ENCODE measurements at places on chromosomes 6 and 20.

- DNase-seq: no peak
Measured at GRCh38 chr6:7975764-7976146, 65.2 kb upstream of the TXNDC5 start.

- no peak for DNase-seq
Measured at GRCh38 chr20:16111852-16112412, 461.3 kb downstream of the KIF16B start.

DNA sequence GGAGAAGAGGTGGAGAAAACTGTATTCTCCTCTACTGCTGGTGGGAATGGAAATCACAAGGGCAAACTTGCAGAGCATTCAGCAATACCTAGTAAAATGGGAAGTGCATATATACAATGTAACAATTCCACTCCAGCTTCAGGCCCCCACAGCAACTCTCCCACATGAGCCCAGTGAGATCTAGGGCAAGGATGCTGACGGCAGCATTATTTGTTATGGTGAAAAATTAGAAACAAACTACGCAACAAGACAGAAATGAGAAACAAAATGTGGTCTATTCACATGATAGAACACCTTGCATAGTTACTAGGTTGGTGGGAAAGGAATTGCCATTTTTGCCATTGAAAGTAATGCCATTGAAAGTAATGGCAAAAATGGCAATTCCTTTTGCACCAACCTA, 98.9 kb upstream of the SRSF6 start:
- no peak for DNase-seq

DNA sequence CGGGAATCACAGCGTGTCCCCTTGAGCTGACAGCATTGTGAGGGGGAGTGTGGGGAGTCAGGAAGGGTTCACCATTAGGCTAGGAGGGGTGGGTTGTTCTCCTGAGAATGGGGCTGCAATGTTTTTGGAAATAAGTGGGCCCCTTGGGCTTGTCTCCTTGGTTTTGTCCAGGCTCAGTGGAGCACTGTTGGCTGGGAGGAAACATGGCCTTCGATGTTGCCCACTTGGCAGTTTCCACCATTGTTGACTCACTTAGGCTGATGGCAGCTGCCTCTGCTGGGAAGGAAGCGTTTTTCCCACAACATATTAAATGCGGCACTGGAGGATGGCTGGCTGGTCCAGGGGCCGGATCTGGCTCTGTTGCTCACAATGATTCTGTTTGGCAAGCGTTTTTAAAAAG, 512.1 kb downstream of the QKI start:
- no peak for DNase-seq

DNA sequence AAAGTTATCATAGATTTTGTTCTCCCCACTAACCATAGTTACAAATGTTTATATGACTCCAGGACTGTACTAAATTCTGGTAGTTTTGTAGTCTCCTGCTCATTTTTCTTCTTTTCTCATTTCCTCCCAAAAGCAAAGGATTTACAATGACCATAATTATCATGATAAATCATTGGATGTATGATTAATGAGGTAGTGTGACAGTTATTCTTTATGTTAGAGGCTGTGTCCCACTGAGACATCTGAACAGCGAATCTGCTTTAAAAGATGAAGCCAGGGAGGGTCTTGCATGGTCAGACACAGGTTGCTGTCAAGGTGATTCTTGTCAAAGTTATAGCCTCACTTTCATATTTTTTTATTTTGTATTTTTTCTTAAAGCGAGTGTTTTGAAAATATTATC, 285.2 kb upstream of the STXBP5 start:
- no peak for DNase-seq

DNA sequence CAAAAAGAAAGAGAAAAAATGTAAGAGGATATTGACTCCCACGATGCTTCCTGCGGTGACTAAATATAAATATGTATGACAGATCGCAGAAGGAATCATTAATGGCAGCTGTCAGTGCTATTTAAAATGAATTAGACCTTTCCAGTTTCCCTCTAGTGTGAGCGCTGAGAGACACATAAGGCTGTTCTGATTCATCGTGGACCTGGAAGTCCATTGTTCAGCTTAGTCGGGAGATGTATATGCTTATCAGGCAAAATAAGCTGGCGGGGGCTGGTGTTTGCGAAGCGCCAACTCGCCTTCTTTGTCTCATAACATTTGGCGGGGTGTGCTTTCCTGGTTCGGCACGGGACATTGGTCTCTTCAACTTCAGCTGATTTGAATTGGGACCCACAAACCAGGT, 95.4 kb downstream of the CDH4 start:
- DNase-seq: no peak

DNA sequence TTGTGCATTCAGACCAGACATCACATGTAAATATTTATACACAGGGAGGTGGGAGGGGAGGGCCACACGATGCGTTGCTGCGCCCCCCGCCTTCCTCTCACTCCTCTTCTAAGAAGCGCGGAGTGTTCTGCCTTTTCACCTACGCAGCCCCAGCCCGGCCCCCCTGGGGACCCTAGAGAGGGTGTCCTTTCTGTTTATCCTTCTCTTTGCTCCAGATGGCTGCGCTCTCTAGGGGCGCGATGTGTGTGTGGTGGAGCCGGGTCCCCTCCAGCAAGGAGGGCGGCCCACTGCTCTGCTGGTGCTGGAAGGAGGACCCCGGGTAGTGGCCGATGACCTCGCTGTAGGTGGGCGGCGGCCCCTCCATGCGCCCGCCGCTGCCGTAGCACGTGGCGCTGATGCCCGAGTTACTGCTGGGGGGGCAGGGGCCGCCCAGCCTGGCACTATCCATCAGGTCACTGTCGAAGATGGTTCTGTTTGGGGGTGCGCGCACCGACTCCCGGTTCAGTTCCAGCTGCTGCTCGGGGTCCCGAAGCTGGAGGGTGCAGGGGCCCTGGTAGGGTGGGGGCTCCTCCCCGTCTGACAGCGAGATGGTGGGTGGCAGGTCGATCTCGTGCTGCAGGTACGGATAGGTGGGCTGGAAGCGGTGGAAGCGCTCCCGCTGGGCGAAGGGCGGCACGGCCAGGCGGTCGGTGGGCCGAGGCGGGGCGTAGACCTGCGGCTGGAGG, 31.8 kb upstream of the ZBP1 start:
- DNase-seq: no peak

DNA sequence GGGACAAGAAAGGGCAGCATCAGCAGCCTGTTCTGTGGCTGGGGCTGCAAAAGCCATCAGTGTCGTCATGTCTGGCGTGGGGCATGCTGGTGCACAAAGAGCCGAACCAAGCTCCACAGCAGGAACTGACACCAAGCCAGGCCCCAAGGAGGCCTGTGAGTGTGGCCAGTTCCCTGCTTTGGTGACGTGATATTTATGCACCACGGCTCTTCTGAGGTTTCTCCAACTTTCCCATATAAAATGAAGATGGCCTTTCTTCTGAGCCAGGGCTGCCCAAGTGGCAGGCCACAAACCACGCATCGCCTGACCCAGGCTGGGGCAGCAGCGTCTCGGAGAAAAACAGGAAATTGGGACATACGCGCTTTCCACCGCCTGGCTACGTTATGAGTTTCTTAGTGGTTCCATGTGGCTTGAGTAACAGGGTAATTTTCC, 109.9 kb downstream of the RIN2 start:
- no peak for DNase-seq

DNA sequence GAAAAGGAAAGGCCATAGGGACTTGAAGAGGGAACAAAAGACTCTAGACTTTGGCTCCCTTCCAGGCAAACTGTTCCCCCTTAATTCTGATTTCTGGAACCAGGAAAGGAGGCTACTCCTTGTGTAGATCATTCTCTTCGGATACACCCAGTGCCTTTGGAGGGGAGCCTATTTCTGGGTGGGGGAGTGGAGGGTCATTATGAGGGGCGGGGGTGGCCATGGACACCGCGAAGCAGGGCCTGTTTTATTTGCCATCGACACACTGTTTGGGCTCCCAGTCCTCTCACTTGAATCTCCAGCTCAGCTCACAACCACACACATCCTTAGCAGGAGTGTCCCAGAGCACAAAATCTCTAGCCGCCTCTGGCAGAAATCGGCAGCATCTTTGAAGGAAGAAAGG, 132.3 kb downstream of the PXDC1 start:
- DNase-seq: no peak

GRCh38 chr20:4018023-4018748, 2.8 kb upstream of the RNF24 start:
- no peak for DNase-seq

GRCh38 chr6:3159805-3160781, 2.7 kb upstream of the TUBB2A start:
- DNase-seq: peak; percentile 60

DNA sequence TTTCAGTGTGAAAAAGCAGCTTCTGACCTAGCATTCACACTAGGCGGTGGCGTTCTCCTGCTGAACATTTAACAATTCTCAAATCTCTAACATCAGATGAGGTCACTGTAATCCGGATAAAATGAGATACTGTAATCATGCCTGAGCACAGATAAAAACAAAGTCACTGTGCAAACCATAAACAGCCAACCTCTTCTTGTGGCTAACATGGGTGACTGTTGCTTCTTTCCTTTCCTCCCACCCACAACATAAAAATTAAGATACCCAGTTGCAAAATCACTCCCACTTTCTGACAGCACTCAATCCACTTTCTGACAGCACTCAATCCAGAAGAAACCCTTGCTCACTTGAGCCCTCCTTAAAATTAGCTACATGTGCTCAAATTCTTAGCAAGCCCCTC, 11.5 kb upstream of the ALDH8A1 start:
- DNase-seq: no peak

- DNase-seq: no peak
Measured at GRCh38 chr6:84808491-84809061, 44.2 kb upstream of the TBX18 start.

GRCh38 chr20:32288225-32288849, 10.9 kb downstream of the KIF3B start:
- no peak for DNase-seq

DNA sequence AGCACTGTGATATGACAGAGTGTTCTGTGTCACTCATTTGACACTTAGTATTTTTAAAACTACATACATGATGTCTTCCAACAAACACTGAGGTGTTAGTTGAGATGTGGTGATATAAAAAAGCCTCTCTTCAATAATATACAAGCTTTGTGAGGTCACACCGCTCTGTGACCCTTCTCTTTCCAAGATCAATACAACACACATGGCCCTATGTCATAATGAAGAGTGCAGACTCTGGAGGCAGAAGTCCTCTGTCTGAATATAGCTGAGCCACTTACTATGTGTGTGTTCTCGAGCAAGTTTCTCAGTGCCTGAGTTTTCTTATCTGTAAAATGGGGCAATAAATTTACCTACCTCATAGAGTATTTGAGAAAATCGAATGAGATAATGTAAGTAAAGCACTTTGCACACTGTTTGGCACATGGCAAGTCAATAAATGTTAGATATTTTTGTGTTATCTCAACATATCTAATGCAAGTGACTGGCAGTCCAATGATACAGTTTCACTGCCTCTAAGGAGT, 499.0 kb upstream of the MARCKS start:
- no peak for DNase-seq

DNA sequence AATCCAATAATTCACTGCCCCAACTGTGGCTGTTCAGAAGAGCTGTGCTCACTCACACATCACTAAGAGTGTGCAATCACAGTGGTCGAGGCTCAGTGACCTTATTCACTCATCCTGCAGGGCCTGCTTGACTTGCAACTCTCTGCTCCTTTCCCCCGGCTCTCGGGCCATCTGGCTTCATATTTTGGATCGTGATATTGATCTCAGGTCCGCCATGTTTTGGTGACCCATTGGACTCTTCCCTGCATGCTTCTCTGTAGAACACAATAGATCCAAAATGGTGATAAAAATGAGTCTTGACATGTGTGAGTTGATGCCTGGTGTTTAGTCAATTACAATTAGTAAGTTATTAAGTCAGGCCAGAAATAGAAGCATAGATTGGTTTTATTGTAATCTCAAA, 313.9 kb upstream of the SOX4 start:
- no peak for DNase-seq

GRCh38 chr6:133906050-133906449, 17.1 kb downstream of the TCF21 start:
- DNase-seq: no peak

DNA sequence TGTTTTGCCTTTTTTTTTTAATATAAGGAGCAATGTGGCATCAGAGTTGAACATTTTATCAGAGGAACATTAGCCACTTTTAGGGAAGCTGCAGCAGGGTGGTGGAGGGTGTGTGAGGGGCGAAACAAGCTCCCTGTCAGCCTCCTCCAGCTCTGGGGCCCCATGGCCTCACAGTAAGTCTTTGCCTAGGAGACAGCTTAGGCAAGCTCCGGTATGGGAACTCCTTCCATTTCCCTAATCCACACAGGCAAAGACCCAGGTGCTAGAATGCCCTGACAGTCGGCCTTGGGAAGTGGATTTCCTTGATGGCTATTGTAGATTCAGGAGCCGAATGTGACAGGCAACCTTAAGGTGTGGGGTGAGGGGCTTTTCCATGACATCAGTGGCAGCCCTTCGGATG, 862 bp downstream of the PRND start:
- DNase-seq: no peak

GRCh38 chr6:35724471-35724870, 12.4 kb upstream of the ARMC12 start:
- DNase-seq: no peak
